ENCODE measurements at places on chromosomes 6 and 20.

DNA sequence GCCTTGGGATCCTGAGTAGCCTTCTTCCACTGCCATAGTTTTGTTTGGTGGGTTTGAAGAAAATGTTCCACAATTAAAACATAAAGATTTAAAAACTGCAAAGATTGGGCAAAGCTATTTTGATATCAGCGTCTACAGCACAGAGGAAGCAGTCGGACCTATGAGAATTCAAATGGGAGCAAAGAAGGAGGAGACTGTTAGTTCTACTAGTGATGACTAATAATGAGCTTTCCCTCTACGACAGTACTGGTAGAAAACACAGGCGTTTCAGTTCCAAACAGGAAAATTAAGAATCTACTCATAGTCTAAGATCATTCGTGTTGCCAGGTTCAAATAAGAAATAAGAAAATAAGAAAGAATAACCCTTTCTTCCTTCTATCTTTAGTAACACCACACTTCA, 121.2 kb downstream of the INSM1 start:
- no peak for DNase-seq

DNA sequence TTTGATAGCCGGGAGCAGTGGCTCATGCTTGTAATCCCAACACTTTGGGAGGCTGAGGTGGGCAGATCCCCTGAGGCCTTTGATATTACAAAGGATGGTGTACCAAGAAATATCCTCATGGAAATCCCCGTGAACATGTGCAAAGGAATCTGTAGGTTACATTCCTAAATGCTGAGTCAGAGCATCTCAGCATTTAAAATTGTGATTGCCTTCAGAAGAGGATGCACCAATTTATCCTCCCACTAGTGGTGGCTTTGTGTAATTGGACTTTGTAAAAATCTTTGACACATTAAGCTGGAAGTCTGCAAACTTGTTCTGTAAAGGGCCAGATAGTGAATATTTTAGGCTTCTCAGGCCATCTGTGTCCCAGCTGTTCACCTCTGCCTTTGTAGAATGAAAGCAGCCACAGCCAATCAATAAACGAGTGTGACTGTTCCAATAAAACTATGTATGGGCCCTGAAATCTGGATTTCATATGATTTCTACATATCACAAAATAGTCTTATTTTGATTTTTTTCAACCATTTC, 11.8 kb downstream of the TMEM14B start:
- DNase-seq, result peak; percentile 28

DNA sequence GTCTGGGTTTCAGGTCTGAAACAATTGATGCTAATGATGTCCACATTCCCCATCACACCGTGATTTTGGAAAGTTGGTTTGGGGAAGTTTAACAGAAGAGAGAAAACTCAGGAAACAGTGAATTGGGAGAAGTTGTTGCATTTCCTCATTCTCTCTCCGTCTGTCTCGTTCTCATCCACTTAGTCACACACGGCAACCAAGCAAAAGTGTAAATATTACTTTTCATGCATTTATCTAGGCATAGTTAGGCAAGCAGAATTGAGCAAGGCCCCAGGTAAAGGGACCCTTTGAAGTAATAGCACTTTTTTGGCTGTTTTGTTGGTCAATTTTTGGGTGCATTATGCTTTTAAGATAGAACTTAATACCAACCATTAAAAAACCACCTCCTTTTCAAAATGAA, 137.0 kb upstream of the SULF2 start:
- peak; percentile 48 for DNase-seq

- no peak for DNase-seq
Measured at GRCh38 chr20:44231713-44232468, 15.2 kb upstream of the GDAP1L1 start.

GRCh38 chr6:141688916-141689315, 443.8 kb upstream of the GJE1 start:
- no peak for DNase-seq

- DNase-seq, result peak; percentile 14
Measured at GRCh38 chr6:124888581-124889371, 73.5 kb upstream of the RNF217 start.
